NCI-H526 (cell line): ENCODE measurements at places on chromosomes 6 and 20.

GRCh38 chr20:6041808-6042265 is 12.0 kb downstream of the LRRN4 start:
- DNase-seq = no peak

- DNase-seq = no peak
Observed at GRCh38 chr6:16901306-16901705, 140.0 kb upstream of the ATXN1 start.

- no peak for DNase-seq
Observed at GRCh38 chr6:89067796-89068195, 12.8 kb upstream of the PNRC1 start.

DNA sequence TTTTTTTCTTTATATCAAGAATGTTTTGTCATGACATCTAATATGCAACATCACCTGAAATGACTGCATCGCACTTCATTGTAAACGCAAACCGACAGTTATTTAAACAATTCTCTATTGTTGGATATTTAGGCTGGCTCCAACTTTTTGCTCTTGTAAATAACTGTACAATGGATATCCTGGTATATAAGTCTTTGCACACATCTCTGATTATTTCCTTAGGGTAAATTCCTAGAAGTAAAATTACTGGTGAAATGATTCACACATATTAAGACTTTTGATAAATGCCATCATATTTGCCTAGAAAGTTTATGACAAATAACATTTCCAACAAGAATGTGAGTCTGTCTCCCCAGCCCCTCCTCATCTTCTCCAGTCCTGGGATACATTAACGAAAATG is 154.7 kb downstream of the TFAP2C start:
- DNase-seq = no peak

- DNase-seq = no peak
Observed at GRCh38 chr20:24153101-24154040, 164.8 kb upstream of the GGTLC1 start.

DNA sequence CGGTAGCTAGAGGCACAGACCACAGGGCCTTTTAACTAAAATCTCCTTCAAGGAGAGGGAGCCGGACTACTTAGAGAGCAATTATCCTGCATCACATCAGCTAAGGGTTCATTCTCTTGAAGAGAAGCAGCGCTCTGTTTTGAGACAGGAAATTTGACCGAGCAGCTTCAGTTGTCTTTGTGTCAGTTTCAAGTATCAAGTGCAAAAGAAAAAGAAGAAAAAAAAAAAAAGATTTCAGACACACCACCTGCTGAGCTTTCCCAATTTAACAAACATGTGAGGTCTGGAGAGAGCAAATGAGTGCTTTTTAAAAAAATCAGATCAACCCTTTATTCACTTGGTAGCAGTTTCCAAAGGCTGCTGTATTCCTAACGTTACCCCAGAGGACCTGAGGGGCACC is 273.5 kb upstream of the POU3F2 start:
- no peak for DNase-seq

DNA sequence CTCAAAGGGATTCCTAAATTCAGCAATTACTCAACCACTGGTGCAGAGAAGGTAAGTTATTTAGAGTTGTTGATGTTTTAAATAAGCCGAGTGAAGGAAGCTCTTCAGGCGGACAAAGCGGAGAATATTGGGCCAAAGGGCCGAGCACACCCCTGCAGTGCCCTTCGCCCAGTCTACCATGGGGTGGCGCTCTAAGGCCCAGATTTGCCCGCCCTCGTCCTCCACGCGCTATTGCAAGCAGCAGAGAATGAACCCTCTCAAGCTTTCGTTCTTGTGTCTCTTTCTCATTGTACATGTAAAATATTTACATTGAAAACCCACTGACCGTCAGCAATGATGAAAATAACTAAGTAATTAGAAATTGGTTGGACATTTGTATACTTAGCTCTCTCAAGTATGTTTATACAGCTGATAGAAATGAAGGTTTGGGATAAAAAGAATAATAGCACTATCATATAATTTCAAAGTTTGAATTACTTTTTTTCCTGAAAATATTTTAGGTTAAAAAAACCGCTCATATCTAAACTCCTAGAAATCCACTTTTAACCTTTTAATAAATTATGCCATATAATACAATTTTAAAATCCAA is 195.0 kb upstream of the CEP162 start:
- DNase-seq = no peak

- DNase-seq = no peak
Observed at GRCh38 chr20:25053255-25054031, 4.5 kb downstream of the ACSS1 start.

DNA sequence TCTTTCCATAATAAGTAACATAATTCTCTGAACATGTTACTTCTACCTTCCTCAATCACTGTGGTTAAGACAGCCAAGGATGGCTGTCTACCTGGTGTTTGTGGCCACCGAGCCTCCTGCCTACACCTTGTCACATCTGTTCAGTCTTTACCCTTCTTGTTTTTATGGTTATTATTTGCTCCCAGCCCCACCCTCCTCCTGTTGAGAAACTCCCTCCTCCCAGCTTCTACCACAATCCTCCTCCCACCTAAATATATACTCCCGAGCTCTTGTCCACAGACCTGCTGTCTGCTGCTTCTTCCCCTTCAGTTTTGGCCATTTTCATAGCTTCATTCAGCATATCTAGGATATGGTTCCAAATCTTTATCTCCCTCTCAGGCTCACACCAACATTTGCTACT is 35.7 kb upstream of the GABRR1 start:
- no peak for DNase-seq

DNA sequence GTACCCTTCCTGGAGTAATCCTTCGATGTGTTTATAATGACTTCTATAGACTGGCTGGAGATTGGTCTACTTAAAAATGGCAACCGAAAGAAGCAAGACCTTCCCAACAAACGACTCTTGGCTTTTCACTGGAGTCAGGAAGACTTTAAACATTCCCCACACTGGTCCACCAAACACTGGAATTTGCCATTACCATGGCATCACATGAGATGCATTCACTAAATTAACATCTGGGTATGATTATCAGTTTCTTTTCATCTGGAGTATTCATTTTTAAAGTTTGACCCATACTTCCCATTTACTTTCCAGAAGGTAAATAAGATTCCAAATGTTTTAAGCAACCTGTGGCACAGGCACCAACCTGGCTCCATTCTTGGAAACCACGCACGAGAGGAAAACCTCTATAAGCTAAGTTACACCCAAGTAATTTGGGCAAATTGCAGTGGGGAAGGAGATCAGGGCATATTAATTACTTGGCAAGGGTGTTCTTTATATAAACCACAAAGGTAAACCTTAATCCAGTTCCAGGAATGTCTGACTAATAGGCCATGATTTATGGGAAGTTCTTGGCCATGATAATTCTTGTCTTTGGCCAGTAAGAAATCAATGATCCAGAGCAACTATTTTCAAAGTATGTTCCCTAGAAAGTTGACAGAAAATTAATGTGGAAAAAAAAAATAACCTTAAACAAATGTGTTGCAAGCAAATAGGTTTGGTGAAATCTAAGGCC is 190.0 kb upstream of the COL21A1 start:
- no peak for DNase-seq

- no peak for DNase-seq
Observed at GRCh38 chr20:50487397-50487796, 22.8 kb upstream of the PTPN1 start.

GRCh38 chr6:149440735-149441671 is 40.9 kb downstream of the SUMO4 start:
- no peak for DNase-seq

DNA sequence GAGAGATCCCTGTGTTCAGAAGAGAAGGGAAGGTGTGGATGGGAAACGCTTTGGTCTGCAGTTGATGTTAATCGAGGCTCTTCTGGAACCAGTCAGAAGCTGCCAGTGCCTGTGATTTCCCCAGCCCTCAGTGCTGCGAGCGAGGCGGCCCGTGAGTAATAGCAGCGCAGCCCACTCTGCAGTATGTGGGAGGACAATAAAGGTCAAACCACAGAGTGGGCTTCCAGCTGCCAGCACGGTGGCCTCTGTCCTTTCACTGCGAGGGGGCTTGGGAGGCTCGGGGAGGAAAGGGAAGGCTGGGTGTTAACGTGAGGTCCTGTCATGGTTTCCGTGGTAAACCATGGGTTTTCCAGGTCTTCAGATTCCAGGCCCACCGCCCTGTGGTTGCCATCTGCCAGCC is 32.3 kb upstream of the TAGAP start:
- no peak for DNase-seq

- DNase-seq = no peak
Observed at GRCh38 chr20:25272223-25273000, 24.5 kb downstream of the PYGB start.

- DNase-seq = no peak
Observed at GRCh38 chr20:711576-711975, 36.0 kb upstream of the SCRT2 start.

- DNase-seq = no peak
Observed at GRCh38 chr6:81891874-81892273, 139.4 kb upstream of the TENT5A start.

- DNase-seq = peak; percentile 16
Observed at GRCh38 chr6:53530346-53530745, 14.6 kb downstream of the GCLC start.

- no peak for DNase-seq
Observed at GRCh38 chr20:48298433-48298832, 513.2 kb upstream of the SULF2 start.

- no peak for DNase-seq
Observed at GRCh38 chr6:10271982-10272381, 142.9 kb downstream of the TFAP2A start.

DNA sequence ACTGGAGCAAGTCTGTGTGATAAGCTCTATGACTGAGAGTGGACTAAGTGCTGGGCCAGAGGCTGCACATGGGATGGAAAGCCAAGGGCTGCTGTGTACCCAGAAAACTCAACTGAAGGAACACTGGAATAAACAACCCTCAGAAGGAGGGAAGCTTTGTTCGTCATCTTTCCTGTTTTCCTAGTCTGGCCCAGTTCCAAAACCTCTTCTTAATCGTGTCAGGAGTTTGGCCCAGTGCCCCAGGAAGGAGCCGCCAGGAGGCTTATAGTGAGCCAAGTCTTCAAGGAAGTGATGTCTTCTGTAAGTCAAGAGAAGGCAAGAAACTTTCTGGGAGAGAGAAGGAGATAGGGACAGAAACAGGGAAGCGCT is 23.3 kb upstream of the TOP1 start:
- DNase-seq = no peak

DNA sequence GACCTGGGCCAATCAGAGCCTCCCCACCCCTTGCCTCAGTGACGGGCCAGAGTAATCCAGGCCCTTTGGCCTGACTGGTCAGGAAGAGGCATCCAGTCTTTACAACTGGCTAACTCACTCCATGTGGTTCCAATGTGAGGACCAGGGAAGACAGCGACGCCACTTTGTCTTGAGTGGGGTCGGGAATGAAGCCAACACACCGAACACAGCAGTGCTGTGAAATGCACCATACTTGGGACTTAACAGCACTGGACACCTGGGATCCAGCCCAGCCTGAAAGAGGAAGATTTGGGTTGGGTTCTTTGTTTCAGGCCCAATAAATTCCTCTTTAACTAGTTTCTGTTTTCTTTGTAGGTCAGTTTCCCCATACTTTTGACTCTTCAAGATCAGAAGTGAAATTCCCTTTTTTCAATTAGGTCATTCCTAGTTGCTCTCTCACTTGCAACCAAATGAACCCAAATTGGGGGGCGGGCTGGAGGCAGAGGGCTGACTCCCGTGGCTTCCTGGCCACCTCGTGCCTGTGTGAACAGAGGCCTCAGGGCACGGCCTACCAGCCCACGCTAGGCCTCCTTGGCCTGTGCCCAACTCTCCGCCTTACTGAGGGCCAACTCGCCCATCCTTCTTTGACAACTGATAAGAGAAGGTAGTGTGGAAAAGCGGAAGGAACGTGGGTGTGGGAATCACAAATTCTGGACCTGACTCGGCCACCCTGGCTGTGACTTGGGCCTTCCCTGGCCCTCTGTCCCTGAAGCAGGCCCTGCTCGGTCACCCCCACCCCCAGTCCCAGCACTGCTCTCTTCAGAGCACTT is 17.1 kb downstream of the SULF2 start:
- DNase-seq = no peak

- no peak for DNase-seq
Observed at GRCh38 chr20:19890445-19891051, 126.6 kb upstream of the NAA20 start.

DNA sequence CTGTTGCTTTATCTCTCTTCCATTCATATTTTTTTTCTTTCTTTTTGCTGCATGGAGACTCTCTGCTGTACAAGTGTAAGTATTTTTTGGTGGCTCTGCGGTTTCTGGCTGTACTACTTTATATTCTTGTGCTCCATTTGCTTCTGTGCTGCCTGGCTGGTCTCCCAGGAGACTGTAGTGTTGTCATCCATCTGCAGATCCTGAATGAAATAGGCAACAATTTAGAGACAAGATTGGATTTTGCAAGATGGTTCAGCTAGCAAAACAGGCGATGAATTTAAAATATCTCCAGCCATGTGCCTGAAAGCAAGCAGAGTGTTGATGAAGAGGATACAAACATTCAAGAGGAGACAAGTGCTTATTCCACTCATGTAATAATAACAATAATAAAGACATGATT is 75.1 kb upstream of the SCGN start:
- DNase-seq = no peak

DNA sequence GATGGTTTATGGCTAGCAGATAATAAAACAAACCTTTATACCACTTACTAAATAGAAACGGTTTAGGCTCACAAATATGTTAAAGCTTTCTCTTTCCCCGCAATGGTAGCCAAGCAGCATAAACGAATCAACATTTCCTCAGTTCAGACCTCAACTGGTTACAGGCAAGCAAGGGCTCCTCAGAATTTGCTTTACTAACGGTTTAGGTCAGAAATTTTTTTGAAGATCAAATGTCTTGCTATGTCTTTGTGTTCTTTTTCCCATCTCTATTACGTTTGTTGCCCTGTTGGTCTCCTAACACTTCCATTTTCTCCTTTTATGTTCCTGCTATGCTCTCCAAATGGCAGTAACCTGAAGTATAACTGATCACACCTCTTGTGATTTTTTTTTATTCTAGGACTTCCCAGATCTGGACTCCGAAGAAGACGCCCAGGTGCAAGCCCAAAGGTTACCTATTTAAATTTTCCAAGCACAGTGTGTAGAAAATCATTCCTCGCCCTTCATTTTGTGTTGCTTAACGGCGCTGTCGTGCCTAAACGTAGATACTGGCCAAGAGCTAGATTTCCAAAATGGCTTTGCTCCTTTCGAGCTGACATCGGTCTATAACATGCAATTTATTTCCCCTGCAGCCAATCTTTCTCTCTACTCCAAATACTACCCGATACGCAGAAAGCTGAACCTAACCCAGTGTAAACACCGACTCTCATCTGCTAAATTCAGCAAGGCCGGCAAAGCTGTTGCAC is 717 bp upstream of the ASF1A start:
- peak; percentile 75 for DNase-seq

DNA sequence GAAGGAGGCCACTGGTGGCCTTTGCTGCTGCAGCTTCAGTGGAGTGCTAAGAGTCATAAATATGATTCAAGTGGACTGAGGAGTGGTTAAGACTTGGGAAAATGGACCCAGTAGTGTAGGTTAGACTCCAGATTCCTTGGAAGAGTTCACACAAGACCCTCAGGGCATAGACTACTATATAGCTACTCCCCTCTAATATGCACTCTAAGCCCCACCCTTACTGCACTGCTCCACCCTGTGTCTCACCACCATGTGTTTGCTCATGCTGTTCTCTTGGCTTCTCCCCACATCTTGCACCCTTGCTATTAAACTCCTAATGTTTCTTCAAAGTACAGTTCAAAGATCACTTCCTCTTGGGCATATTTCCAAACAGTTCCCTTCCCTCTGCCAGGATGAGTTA is 5.7 kb downstream of the KCNQ5 start:
- DNase-seq = no peak

- peak; percentile 52 for DNase-seq
Observed at GRCh38 chr6:116682334-116682712, 1.3 kb downstream of the KPNA5 start.
